ENCODE measurements at places on chromosomes 7 and 10.

GRCh38 chr10:5040010-5040673 is 36.5 kb upstream of the AKR1C2 start:
- DNase-seq, result no peak

DNA sequence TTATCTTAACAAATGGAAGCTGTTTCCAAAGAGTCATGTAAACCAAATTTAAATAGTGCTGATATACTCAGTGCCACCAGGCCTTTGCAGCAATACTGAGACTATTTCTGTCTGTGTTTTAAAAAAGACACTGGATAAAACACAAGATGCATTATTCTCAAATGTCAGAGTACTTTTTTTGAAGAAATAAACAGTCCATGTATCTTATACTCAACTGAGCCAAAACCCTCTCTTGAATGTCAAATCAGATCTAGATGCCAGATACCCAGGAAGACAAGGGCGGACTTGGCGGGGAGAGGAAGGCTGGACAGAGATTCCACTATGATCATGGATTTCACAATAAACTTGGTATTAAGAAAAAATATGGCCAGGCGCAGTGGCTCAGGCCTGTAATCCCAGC is 127.6 kb downstream of the COBL start:
- no peak for DNase-seq

- no peak for DNase-seq
Observed at GRCh38 chr7:143954544-143954943, at the start of gene OR2F1. OR2F1 (plus strand) TSS chr7:143954844; CDS start chr7:143959971, 5,127 bp downstream.

DNA sequence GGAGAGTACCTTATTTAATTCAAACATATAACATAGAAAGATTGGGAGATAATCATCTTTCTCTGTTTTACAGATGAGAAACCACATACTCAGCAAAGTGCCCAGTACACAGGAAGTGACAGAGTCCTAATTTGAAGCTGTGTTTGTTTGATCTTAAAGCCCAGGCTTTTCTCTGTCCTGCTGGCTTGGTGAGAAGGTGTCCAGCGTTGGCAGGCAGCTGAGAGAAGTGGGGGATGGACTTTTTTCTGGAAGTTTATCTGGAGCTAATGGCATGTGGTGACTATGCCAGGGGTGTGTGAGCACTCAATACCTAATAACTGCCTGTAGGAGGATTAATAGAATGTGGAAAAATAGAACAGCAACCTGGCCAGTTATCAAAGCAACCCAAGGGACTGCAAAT is 60.8 kb downstream of the NPSR1 start:
- no peak for DNase-seq

GRCh38 chr7:80415522-80415921 is 96.3 kb downstream of the GNAT3 start:
- no peak for DNase-seq

Data from HEK293T (cell line).